Choroid plexus epithelial cell (primary cell): ENCODE measurements at places on chromosomes 3 and 15.

GRCh38 chr15:68113273-68113672 lies 59.2 kb downstream of the PIAS1 start:
- DNase-seq: peak; percentile 50

DNA sequence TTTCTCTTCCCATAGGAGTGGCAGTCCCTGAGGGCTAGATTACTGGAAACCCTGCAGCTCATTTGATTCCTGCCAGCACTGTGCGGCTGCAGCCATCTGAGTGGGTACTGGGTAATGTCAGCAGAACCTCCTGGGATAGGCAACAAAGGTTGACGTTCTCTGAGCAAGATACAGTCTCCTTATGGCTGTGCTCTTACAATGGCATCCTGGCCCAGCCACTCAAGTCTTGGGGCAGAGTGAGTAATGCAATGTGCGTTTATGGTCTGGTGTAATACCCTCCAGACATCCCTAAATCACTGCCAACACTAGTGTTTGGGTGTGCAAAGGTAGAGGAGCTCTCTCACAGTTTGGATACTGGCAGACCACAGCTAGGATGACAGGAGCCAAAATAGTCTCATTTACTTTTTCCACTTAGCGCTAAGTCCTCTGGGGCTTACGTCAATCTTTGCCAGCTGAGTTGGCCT lies 775.8 kb downstream of the ZNF385D start:
- DNase-seq: no peak

DNA sequence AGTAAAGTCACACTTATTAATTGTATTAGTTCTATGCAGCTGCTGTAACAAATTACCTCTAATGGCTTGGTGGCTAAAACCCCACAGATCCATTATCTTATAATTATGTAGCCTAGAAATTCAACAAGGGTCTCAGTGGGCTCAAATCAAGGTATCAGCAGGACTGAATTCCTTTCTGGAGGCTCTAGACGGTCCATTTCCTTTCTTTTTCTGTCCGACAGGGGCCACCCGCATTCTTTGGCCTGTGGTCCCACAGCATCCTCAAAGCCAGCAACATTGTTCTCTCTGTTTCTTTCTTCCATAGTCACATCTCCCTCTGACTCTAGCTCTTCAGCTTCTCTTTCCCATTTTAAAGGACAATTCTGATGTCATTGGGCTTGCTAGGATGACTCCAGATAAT lies 276.3 kb upstream of the ZNF717 start:
- DNase-seq: no peak

- peak; percentile 18 for DNase-seq
Measured at GRCh38 chr3:52153389-52154096, 680 bp downstream of the POC1A start.

DNA sequence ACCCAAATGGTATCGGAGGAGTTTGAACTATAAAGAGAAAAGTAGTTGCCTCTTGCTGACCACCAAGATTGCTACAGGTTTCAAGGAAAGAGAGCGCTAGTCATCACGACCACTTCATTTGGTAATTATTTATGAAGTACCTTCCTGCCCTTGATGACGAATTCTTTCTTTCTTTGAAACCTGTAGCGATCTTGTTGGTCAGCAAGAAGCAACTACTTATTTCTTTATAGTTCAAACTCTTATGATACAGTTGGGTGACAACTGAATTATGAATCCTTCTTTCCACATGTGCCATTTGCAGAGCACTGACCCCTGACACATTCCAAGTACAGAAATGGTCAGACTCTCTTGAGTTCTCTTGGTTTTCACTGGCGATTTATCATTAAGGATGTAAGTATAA lies 46.8 kb downstream of the THRB start:
- no peak for DNase-seq

DNA sequence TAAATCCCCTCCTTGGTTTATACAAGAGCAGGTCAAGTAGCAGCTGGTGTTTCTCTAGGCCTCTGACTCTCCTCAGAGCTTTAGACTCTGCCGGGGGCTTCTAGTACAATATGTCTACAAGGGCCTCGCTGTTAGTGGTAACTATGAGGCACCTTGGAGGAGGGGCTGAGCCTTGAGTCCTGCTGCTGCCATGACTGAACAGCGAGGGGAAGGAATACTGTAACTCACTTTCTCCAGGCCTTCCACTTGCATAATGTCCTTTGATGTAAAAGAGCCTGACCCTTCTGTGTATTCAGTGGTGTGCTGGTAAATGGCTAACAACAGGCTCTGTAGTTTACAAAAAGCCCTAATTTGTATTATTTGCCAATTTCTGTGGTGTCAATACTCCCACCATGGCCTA lies 27.8 kb downstream of the DRD3 start:
- peak; percentile 54 for DNase-seq

DNA sequence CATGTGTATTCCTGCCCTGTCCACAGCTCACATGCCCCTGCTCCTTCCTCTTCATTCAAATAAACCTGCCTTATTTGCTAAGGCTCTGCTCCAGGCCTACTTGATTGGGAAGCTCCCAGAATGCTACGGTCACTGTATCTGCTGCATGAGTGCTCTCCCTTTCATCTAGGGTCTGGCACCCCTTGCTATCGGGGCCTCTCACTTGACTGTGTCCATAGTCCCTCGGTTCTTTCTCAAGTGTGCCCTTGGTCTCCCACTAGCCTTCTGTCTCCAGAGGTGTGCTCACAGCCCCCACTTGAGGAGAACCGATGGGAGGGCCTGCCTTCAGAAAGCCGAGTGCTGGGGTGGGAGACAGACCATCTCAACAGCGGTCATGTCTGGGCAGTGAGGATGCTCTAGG lies 57.4 kb upstream of the NMNAT3 start:
- DNase-seq: no peak

GRCh38 chr15:62445244-62445643 lies 280.2 kb upstream of the C2CD4B start:
- no peak for DNase-seq

- DNase-seq: no peak
Measured at GRCh38 chr3:7367968-7368367, 507.1 kb downstream of the GRM7 start.

DNA sequence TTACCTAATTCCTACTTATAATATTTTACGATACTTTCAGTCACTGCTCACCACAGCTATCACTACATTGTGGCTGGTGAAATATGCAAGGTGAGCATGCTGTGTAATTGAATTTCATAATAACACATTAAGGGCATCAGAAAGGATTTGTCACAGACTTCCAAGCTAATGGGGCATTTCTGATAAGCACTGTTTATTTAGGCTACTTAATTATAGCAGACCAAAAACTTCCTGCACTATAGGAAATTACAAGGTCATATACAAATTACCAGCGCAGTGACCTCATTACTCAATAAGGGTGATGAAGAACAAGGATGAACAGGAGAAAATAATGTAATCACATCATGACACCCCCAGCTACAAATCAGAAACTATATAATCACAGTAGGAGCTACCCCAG lies 88.6 kb upstream of the FAM3D start:
- DNase-seq: no peak

DNA sequence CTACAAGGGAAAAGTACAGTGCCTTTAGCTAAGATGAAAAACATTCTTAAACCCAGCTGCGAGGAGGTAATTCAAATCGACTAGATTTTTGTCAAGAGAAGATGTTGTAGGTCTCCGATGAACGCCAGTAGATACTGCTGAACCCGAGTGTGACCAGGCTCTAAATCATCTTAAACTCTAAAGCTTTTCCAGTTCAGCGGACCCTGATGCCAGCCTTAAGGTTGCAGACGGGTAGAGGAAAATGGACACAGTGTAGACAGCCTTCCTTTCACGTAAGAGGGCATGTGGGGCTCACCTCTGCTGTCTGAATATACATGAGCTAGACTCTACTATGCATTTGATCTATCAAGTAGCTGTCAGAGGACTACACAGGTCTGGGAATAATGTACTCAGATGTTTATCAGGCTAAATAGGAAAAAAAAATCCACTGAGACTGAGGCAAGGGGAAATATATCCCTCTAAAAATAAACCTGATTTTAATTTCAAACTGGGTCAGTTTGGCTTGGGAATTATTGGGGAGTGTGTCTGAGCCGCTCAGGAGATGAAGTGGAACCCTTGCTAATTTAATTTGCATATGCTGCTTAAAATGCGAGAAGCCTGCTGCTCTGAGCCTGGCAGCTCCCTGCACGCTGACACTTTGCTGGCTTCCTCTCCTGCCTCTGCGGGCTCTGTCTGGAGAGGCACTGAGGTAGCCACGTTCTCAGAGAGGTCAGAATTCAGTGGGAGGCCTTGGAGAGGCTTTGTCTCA lies 151.9 kb downstream of the CADPS start:
- DNase-seq: no peak

GRCh38 chr3:65479990-65480389 lies 558.7 kb downstream of the MAGI1 start:
- peak; percentile 74 for DNase-seq

DNA sequence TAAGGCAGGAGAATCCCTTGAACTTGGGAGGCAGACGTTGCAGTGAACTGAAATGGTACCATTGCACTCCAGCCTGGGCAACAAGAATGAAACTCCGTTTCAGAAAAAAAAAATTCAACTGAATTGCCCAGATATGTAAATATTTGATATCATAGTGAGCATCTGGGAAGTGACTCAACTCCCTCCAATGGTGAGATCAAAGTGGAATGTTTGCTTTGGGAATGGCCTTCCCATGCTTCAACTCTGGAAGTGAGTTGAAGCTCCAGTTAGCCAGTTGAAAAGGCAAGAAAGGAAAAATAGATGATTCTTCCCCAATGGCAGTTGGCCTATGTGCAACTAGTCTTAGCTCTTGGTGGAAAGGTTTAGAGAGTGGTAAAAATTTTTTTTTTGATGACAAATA lies 131.6 kb upstream of the CMC1 start:
- DNase-seq: no peak

GRCh38 chr3:14429237-14429636 lies 26.8 kb downstream of the SLC6A6 start:
- DNase-seq: no peak

GRCh38 chr3:21435871-21436270 lies 315.1 kb downstream of the ZNF385D start:
- peak; percentile 86 for DNase-seq

GRCh38 chr3:162369306-162369705 lies 872.7 kb downstream of the OTOL1 start:
- no peak for DNase-seq

GRCh38 chr15:71366926-71367325 lies 251.7 kb downstream of the THSD4 start:
- DNase-seq: peak; percentile 50

GRCh38 chr3:187181454-187182170 lies 15.7 kb upstream of the RTP1 start:
- DNase-seq: no peak

- DNase-seq: no peak
Measured at GRCh38 chr15:83928392-83928734, 274.4 kb downstream of the ADAMTSL3 start.

- DNase-seq: no peak
Measured at GRCh38 chr3:195207056-195207455, 63.9 kb downstream of the XXYLT1 start.
